ENCODE measurements at places on chromosomes 6 and 20. TPM values are rescaled to one million over a fixed set of nuclear protein-coding genes. Genes with fewer than 3 reads are reported as not detected.

BMP7 gene
- 7.5 TPM for total RNA-seq

PPIL4 gene
- total RNA-seq: 43.0 TPM

SIRT5 gene
- total RNA-seq: 7.6 TPM

PPIL6 gene
- 1.8 TPM for total RNA-seq

HTR1E gene
- total RNA-seq: not detected

KCNG1 gene
- total RNA-seq: 22.7 TPM

VWA7 gene
- total RNA-seq: 2.7 TPM

RAMACL gene
- 0.77 TPM for total RNA-seq

GTSF1L gene
- not detected for total RNA-seq

SIRPD gene
- total RNA-seq: not detected

SLC35D3 gene
- total RNA-seq: not detected

BACH2 gene
- 1.9 TPM for total RNA-seq

All from A673 (cell line).